ENCODE measurements at places on chromosomes 5 and 9. TPM values are rescaled to one million over a fixed set of nuclear protein-coding genes. Genes with fewer than 3 reads are reported as not detected.

DNA sequence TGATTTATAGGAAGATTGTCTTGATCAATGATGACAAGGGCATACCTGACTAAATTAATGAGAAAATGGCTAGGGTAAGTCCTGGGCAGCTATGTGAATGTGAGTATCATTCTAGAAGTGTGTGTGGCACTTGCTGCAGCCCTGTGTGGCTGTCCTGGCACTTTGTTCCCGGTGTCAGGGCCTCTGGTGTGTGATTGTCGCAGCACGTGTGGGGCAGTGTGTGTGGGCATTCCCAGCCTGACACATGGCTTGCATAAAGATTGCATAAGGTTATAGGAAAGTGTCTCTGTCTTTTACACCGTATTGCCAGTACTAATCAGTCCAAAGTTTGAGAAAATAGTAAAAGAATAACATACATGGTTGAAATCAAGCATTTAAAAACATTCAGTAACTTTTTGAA is 74.4 kb downstream of the TRIO start:
- no peaks in the 10 kb centered on the region for H3K36me3 ChIP-seq
- no peaks in the 10 kb centered on the region for H3K27me3 ChIP-seq
- no peak for DNase-seq
- peaks cover 87% of the 10 kb centered on the region for H3K4me1 ChIP-seq

PCDHB4 gene
- total RNA-seq = 5.4 TPM

GRCh38 chr5:170783498-170784247 is at the start of gene GABRP:
GABRP (plus strand) TSS chr5:170783725; CDS start chr5:170788616, 4,891 bp downstream.
- H3K27ac ChIP-seq = no peak within 1 kb of the TSS
- DNase-seq = no peak
- peaks cover 8% of the 10 kb centered on the region for H3K27me3 ChIP-seq
- H3K36me3 ChIP-seq = no peaks in the 10 kb centered on the region
- no peaks in the 10 kb centered on the region for H3K4me1 ChIP-seq

GPX3 gene
- 4.9 TPM for total RNA-seq

GRCh38 chr5:37598733-37599132 is 219.6 kb downstream of the WDR70 start:
- DNase-seq = no peak
- no peaks in the 10 kb centered on the region for H3K27me3 ChIP-seq
- H3K27ac ChIP-seq = no peak overlapping the region
- no peak overlapping the region for H3K4me3 ChIP-seq
- peaks cover 7% of the 10 kb centered on the region for H3K4me1 ChIP-seq
- H3K36me3 ChIP-seq = peaks cover 9% of the 10 kb centered on the region

SPATA6L gene
- total RNA-seq = 0.46 TPM

BHMT gene
- total RNA-seq = not detected

DNA sequence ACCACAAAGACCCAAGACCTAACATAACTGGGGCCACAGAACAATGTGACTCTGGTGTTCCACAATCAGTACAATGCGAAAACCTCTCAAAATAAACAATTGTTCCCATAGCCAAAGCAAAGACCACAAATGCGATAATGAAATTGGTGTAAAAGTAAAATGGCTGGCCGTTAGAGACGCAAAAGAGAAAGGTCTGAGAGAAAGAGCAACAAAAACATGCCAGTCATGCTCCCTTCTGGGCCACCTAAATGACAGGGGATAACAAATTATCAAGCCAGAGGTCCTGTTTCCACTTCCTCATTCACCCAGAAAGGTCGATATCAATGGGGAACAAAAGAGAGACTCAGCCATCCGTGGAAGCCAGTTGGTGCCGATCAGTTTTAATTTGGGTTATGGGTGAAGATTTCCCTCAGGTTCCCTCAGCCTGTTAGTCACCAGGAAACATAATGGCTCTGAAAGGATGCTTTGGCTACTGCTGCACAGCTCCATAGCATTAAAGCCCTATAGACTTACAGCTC is 9.2 kb upstream of the CFAP95 start:
- no peak overlapping the region for H3K4me3 ChIP-seq
- H3K27ac ChIP-seq = no peak overlapping the region
- H3K36me3 ChIP-seq = no peaks in the 10 kb centered on the region
- H3K27me3 ChIP-seq = peaks cover 9% of the 10 kb centered on the region
- DNase-seq = no peak
- no peaks in the 10 kb centered on the region for H3K4me1 ChIP-seq

DNA sequence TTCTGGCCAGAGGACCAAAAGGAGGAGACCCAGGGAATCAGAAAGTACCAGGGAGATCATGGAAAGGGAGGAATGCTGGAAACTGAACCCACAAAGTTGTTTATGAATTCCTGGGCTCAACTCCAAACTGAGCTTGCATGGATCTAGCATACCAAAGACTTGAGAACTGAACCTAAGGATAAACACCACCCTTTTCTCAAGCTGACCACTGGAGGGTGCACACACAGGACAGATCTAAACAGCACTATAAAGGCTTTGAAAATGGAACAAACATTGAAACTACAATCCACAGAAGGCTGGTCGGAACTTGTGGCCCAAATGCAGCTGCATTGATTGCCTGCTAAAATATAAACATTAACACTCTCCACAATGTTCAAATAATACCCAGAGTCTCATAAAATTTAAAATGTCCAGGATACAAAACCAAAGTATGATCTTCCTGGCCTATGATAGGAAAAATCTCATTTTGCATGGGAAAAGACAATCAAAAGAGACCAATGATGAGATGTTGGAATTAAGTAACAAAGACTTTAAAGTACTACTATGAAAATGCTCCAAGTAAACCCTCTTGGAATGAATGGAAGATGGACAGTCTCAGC is 15.6 kb upstream of the IRF1 start:
- peaks cover 31% of the 10 kb centered on the region for H3K4me1 ChIP-seq
- H3K36me3 ChIP-seq = peaks cover 4% of the 10 kb centered on the region
- no peak for DNase-seq
- H3K27me3 ChIP-seq = no peaks in the 10 kb centered on the region
- H3K4me3 ChIP-seq = no peak overlapping the region

All from chondrocyte (in vitro differentiated cells).